ENCODE measurements at places on chromosomes 7 and 10.

DNA sequence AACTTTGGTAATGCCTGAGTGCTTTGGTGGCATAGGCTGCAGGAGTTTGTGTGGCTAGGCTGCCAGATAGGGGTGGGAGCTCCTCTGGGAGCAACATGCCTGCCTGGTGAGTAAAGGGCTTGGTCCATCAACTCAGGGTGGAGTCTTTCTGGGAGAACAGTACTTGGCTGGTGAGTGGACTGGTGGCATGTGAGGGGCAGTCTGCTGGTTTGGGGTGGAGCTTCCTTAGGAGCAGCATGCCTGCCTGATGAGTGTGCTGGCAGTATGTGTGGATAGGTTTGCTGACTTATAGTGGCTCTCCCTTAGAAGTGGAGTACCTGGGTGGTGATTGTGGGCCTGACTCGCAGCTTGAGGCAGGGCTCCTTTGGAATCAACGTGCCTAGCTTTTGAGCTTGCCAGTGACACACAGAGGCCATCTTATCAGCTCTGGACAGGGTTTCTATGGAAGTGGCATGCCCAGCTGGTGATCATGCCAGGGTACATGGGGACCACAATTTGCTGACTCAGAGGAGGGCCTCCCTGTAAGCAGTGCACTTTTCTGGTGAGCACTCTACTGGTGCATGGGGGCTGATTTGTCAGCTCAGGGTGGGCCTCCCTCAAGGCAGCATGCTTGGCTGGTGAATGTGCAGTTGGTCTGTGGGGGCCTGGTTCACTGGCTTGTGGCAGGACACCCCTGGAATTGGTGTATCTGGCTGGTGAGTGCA is 35.0 kb upstream of the SRI start:
- DNase-seq = no peak

GRCh38 chr10:49666685-49667084 is 12.8 kb upstream of the C10orf53 start:
- no peak for DNase-seq

GRCh38 chr10:16690417-16690816 is 126.8 kb downstream of the RSU1 start:
- DNase-seq = no peak

- DNase-seq = no peak
These were observed 48.0 kb downstream of the ST7 start for GRCh38 chr7:117001283-117001682.

GRCh38 chr7:2953588-2954407 is 89.9 kb downstream of the CARD11 start:
- no peak for DNase-seq
